ENCODE measurements at places on chromosomes 16 and 17.

DNA sequence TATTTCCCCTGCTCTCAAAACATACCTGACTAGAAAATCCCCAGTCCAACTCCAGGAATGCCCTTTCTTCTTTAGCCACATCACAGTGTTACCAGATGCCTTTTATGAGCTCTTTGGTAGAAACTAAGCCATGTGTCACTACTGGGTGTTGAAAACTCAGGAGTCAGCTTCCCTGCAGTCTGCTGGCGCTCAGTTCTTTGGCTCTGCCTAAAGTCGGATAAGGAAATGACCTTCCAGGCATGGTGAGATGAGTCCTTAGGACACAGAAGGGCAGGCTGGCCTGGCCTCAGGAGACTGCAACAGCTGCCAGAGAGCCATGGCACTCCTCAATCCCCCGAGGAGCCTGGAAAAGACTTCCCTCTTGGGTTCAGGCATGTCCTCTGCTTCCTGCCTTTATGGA is 89.1 kb downstream of the CDH13 start:
- no peak for DNase-seq

DNA sequence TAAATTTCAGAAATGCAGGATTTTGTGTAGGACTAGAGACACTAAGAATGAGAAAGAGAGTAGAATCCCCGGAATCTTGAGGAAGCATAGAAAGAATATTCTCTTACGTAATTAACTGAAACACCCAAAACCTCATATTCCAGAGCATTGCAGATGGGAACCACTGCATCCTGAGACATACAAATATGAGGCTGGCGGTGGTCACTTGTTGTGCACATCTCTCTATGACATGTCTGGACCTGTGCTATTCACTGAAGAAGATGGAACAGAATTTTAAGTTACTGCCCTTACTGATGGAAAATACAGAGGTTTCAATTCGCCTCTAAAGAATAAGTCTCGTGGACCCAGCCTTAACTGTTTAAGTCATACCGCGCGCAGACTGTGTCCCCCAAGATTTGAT is 806 bp downstream of the RAD51C start:
- DNase-seq: no peak

- DNase-seq: no peak
These were observed 264.5 kb downstream of the PMP22 start for GRCh38 chr17:15000661-15001060.

DNA sequence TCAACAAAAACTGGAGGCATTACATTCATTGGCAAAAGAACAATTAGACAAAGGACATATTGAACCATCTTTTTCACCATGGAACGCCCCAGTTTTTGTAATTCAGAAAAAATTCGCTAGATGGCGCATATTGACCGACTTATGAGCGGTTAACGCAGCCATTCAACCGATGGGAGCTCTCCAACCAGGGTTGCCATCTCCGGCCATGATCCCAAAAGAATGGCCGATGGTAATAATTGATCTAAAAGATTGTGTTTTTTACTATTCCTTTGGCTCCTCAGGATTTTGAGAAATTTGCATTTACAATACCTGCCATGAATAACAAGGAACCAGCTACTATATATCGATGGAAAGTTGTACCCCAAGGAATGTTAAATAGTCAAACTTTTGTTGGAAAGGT is 21.4 kb downstream of the ALOX15B start:
- DNase-seq: peak; percentile 51

DNA sequence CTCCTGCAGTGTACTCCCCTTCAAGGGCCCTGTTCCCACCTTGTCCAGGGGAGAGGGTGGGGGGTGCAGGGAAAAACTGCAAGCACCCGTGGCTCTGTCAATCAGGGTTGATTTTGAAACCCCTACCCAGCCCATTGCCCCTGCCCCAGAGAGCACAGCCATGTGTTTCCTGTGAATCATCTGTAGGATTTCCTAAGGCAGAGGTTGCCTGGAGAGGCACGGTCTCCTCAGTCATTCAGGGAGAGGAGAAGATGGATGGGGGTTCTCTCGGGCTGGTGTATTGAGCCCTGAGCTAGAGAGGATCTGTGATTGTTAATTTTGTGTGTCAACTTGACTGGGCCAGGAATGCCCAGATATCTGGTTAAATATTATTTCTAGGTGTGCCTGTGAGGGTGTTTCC is 3.5 kb upstream of the AGRP start:
- DNase-seq: no peak

DNA sequence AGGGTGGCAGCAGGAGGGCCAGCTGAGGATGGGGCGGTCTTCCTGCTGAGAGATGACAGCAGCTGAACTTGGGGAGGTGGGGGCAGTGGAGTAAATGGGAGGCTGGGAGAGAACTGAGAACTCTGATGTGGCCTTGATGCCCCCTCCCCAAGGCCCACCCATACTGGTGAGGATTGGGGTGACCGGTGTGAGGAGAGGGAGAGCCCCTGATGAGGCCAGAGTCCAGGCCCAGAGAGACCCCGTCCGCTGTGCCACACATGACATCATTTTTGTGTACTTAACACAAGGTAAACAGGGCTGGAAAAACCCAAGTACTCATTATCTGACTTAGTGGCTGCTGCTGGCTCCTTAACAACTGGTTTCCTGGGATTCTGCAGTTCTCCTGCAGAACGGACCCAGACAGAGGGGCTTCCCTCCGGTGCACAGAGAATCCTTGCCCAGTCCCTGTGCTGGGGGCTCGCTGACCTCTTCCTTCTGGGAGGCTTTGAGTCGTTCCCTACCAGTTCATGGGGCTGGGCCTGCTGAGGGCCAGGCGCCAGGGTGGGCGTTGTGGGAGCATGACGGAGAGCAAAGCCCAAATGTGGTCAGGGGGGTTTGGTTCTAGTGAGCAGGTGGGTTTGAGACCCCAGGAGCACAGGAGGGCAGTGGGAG is 207.6 kb downstream of the RAB11FIP4 start:
- DNase-seq: no peak

DNA sequence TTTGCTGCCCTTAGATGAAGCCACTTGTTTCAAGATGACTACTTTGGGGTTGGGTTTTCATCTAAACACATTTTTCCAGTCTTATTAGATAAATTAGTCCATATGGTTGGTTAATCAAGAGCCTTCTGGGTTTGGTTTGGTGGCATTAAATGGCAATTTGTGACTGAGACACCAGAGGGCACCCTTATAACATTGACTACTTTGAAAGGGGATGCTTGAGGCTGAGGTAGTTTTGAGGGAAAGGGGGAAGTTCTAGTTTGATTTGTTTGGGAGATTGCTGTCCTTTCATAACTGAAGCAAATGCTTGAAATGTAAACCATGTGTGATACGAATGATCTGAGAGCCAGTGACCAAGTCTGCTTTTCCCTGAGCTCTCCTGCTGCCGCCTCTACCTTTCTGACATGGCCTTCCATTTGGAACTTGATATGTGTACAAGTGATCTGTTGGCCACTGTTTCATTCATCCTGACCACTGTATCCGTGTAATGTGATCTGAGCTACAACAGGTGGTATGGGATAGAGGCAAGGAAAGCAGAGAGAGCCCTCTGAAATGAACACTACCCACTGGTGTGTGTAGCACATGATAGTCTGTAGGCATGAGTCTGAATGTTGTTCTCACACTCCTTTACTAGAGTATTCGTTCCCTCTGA is 5.8 kb upstream of the RARA start:
- DNase-seq: peak; percentile 34

DNA sequence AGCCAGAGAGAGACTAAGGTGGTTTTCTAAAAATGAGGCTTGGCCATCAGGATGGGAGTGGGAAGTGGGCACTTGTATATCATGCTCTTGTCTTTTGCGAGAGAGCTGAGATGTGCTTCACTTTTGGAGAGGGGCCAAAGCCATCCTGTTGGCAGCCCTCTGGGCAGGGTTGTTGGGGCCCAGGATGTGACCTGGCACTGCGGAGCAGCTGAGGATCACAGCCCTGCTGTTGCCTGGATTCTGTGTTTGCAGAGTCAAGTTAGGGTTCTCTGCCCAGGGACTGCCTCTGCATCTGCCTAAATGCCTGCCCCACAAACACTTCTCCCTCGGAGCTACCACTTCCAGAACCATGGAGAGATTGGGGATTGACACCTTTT is 71.2 kb downstream of the PLD6 start:
- peak; percentile 30 for DNase-seq

- DNase-seq: no peak
These were observed 29.1 kb downstream of the RPTOR start for GRCh38 chr17:80573701-80574100.

DNA sequence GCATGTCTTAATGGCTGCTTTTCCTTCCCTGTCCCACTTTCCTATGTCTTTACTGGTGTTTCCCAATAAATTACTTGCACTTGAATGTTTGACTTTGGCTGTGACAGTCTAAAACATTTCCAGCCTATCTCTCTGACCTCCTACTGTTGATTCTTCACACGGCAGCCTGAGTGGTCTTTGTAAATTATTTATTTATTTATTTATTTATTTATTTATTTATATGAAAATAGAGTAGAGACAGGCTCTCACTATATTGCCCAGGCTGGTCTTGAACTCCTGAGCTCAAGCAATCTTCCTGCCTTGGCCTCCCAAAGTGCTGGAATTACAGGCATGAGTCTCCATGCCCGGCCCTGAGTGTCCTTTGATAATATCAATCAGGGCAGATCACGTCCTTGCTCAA is 28.4 kb upstream of the LYRM9 start:
- no peak for DNase-seq

DNA sequence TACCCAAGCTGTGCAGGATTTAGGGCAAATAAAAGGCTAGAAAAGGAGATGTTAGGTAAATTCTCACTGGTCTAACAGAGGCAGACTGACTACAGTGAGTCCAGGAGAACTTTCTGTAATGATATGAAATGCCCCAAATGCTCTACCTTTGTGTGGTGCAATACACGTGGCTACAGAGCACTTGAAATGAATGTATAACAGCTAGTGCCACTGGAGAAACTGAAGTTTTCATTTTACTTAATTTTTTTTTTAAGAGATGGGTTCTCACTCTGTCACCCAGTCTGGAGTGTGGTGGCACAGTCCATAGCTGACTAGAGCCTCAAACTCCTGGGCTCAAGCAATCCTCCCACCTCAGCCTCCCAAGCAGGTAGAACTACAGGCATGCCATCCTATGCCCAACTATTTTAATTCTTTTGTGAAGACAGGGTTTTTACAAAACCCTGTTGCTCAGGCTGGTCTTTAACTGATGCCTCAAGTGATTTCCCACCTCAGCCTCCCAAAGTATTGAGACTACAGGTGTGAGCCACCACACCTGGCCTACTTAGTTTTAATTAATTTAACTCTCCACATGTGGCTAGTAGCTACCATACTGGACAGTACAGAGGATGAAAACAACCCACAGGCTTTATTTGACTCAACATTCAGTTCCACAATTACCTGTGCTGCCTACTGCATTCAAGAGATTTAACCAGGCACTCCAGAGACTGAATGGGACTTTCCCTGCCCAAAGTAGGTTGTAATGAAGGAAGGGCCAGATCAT is 84.8 kb upstream of the PLEKHM1 start:
- DNase-seq: no peak

GRCh38 chr17:78915872-78916632 is 9.1 kb downstream of the TIMP2 start:
- DNase-seq: no peak

DNA sequence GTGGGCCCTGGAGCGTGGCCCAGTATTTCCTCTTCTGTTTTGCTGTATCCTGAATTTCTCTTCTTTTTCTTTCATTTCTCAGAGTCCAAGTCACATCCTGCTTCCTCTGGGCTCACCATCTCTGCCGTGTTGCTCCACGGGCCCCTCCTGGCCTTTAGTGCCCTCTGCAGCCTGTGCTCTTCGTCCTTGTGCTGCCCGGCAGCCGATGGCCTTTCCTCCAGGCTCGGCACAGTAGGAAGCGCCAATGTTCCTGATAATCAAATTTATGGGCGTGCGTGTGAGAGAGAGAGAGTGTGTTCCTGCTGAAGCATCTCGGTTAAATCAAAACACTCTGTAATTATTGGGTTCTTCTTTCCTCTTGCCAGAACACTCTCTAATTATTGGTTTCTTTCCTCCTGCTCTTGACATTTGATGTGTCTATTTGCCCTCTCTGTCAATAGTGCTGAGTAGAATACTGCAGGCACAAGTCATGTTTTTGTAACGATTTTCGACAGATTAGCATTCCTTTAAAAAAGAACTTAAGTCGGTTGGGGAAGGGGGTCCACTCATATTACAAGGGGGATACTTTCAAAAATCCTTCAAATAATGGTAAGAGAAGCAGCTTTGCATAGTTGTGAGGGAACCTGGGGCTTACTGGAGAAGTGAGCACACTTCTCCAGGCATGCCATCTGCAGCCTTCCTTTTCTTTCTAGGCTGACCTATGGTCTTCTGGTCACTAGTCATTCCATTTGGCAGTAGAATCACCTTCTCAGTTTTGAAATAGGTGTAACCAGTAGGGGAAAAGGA is 126.6 kb downstream of the RPTOR start:
- no peak for DNase-seq

DNA sequence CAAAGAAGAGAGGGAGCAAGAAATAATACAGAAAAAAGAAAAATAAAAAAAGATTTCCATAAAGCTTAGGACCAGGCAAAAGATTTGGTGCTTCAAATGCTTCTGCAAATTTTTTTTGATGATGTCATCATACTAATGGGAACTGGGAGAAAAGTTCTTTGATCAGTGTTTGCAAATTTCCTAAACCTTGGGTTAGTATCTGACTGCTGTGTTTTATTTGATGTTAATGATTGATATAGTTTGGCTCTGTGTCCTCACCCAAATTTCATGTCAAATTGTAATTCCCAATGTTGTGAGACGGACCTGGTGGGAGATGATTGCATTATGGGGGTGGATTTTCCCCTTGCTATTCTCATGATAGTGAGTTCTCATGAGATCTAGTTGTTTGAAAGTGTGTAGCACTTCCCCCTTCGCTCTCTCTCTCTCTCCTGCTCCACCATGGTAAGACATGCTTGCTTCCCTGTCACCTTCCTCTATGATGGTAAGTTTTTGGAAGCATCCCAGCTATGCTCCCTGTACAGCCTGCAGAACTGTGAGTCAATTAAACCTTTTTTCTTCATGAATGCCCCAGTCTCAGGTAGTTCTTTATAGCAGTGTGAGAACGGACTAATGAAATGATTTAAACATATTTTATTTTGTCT is 72.6 kb downstream of the TMEM100 start:
- no peak for DNase-seq

DNA sequence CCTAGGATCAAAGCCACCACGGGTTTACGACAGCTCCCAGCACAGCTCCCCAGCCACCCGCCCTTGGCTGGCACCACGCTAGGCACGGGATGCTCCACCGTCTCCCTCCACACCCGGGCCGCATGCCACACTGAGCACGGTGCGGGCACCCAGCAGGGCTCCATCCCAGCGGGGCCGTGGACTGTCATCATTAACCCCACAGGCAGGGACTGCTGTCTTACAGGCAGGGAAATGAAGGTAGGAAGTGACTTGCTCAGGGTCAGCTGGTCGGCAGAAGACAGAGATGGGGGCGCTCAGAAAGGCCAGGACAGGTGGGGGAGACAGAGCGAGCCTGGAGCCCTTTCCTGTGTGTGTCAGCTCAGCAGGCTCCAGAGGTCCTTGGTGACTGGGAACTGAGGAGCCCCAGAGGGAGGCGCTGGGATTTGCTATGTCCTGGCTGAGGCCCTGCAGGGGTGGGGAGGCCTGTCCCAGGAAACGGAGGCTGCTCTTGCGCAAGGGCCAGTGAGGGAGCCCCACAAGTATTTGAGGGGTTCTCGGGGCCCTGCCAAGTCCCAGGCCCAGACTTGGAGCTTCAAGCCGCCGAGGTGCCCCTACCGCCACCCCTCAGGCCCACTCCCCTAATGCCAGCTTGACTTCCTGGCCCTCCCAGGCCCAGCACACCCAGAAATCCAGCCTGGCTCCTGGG is 3.2 kb downstream of the UBALD1 start:
- no peak for DNase-seq

Data from DMS79 (cell line).